Stimulated activated CD4-positive, alpha-beta T cell treated with anti-CD3 and anti-CD28 coated beads, Interleukin-1b, Interleukin-23, amount 100 ng/mL, for 24 hours (primary cell): ENCODE measurements at places on chromosomes 6 and 20.

DNA sequence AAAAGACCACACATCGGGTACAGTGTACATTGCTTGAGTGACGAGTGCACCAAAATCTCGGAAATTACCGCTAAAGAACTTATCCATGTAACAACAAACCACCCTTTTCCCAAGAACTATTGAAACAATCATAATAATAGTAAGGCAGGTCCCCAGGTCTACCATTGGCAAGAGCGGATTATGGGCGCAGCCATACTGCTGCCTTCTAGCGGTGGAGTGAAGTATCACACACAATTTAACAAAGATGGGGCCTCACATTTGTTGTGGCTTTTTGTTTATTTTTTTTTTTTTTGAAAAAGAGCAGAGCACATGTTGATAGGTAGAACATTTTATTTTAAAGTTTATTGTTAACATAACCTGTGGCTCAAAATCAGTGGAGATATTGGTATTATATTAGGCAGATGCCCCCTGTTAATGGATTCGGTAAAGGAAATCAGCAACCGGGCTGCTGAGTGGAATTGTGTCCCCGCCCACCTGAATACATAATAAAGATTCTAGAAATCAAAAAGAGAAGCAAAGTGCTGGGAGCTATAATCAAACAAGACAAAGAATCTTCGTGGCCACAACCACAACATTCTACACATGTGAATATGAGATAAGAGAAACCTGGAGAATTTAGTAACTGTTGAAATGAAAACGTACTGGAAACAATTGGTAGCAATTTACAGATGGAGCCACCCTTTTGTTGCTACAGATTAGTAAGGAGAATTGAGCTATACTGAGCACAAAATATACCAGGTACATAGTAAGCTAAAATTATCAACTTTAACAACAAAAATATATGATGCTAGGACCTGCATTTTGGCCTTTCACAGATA lies 94.2 kb upstream of the EXOC2 start:
- DNase-seq = no peak

DNA sequence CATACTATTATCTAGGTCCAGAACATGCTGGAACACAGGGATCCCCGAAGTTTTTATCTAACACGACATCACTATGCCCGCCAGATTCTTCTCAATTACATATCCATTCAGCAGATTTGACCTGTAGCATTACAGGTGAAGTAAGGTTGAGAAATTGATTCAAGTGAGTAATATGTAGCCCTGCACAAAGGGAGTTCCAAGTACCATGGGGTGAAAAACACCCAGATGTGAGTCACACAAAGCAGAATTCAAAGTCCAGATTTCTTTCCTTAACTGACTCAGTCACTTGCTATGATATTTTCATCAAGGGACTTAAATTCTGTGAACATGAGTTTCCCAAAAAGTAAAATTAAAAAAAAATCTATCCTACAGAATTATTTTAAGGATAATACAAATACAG lies 655.4 kb upstream of the PTCHD4 start:
- DNase-seq = no peak

- DNase-seq = peak; percentile 42
Observed at GRCh38 chr20:63580796-63581461, 6.9 kb upstream of the HELZ2 start.

DNA sequence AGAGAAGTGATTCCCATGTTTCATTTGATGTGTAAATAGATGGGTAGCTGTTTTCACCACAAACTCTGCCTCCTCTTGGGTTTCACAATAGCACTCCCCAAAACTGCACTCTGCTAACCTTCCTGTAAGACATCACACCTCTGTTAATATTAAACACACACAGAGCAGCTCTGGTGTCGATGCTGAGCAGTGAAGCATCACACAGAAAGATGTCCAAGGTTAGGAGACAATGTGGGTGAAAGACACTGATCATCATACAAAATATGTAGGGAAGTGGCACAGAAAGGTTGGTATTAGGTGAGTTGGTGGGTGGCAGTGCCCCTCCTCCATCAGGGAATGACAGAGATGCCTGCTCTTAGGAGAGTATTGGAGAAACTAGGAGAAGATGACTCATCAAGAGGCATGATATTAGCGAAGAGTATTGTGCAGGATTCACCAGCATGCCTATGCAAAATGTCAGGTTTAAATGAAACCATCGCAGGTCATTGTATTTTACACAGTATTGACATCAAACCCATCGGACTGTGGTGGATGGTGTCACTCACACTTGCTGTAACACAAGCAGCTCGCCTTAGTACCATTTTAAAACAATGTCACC lies 199.7 kb downstream of the TBXT start:
- DNase-seq = no peak

DNA sequence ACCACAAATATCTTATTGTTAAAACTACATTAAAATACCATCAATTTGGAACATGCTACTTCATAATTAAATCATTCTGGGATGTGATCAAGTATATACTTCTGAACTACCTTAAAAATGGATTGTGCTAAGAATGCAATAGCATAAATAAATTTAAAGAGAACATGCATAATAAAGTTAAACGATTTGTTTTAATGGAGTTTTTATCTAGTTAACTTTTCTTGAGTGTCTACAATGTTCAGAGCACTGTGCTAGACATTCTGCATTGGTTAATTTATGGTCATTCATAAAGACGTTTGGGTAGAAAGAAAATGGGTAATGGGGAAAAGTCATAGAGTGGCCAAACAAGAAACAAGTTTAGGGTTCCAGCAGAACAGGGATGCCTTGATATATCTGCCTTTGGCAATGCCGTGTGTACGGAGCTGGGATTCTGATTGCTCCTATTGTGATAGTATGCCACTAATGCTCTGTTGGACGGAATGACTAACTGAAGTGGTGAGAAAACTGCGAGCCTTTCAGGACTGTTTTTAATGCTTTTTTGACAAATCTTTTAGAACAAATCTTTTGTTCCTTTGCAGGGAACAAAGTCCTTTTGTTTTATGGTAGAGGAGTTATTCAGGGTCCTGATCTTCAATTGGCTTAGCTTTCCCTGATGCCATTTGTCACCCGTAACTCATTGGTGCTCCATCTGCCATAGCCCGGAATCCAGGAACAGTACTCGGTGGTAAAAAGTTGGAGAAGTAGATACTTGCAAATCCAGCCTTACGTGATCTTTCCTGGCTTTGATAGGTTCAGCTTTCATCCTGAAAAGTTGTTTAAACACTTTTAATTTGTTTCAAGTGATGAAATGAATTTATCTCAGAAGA lies 162.6 kb downstream of the BCKDHB start:
- DNase-seq = no peak

DNA sequence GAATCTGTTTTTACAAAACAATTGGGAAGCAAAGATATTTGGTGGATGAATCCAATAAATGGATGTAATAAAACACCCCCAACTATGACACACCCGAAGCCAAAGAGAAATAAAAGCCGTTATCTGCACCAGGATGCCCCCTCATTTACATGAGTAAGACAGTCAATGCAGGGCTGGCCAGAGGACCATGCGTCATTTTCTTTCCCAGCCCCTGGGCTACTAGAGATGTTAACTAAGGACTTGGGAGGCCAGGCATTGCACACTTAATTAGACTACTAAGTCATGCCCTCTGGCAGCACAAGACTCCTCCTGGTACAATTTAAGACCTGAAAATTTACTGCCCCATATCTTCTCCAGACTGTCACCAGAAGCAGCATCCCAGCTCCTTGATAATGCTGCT lies 3.2 kb downstream of the LEMD2 start:
- no peak for DNase-seq

DNA sequence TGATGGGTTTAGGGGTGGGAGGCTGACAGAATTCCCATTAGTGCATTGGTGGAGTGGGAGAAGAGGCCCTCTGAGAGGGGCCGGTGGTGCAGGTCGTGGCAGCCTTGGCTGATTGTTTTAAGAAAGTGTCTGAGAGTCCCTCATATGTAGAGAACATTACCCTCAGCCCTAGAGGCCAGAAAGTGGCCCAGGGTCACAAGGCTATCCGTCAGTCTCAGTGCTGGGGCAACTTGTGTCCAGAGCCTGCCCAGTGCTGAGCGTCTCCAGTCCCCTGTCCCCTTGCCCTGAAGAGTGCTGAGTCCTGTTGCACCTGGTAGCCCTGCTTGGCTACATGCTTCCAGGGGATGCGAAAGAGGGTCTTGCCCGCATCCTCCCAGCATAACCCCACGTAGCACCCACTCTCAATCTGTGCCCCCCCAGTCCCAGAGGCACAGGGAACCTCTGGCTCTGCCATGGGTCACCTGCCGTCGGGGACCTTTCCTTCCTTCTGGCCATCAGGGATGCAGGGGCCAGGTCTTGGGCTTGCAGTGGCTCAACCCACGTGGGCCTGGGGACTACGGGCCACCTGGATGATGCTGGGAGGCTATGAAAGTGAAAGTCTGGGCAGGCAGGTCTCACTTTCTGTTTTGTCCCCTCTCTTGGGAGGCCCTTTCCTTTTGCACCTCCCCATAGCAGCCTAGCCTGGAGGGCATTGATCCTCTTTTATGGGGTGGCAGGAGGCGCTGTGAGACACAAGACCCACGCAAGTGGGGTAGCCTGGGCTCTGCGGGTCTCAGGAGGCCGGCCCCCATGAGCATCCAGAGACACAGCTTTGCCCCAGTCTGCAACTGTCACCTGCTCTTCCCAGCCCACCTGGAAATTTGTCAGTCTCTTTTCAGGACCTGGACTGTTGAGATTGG lies 12.2 kb downstream of the DUSP15 start:
- no peak for DNase-seq

- DNase-seq = no peak
Observed at GRCh38 chr6:51495096-51495495, 592.3 kb downstream of the PKHD1 start.

- no peak for DNase-seq
Observed at GRCh38 chr6:74657011-74657410, 548.8 kb downstream of the COL12A1 start.

GRCh38 chr6:92967362-92967761 lies 452.0 kb downstream of the EPHA7 start:
- no peak for DNase-seq

DNA sequence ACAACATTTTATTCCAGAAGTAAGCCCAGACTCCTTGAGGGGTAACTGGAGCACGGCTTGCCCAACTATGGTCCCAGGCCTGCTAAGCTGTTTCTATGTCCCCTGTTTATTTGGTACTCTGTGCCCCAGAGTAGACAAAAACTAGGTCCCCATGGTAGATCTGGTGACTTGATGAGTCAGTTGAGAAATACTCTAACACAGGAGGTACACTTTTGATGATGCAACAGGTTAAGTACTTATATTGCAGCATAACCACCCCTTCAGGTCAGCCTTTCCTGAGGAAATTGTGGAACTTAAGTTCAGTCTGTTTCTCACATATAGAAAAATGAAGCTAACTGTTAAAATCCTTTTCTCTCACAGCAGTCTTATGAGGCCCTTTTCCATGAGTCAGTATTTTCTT lies 19.6 kb downstream of the TTPAL start:
- no peak for DNase-seq

DNA sequence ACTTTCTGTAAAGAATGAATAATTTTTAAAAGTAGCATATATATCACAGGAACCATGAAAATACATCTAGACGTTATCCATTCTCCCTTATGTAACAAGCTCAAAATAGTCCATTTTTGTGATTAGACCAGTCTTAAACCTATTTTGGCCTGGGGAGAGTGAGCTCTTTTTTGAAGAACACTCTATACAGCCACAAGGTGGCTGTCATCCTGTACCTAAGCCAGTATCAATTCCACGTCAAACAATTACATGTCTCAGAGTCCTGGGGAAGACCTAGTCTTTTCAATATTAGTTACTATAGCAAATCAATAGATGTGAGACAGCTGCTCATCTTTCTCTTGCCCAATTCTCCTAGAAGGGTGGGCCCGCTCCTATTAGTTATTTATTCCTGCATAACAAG lies 28.4 kb downstream of the FBXO5 start:
- DNase-seq = no peak

- DNase-seq = no peak
Observed at GRCh38 chr20:45053430-45054351, 47.2 kb downstream of the KCNS1 start.

DNA sequence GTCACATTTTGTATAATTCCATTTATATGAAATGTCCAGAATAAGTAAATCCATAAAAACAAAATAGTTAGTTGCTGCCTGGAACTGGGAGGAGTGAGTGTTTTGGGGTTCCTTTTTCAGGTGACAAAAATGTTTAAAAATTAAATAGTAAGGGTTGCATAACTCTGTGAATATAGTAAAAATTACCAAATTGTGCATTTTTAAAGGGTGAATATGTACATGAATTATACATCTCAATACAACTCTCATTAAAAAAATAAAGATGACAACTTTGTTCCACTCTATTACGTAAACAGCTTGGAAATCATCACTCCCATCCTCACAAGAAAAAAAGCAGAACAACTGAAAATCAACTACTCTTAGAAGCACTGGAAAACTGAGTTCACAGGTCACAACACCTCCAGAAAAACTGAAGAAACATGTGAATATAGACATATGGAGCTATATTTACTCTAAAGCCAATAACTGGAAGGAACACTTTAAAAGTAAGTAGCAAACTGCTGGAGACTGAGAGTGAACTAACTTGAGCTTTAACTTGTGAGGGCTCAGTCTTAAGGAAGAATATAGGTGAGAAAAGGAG lies 40.0 kb downstream of the RANBP9 start:
- DNase-seq = no peak

DNA sequence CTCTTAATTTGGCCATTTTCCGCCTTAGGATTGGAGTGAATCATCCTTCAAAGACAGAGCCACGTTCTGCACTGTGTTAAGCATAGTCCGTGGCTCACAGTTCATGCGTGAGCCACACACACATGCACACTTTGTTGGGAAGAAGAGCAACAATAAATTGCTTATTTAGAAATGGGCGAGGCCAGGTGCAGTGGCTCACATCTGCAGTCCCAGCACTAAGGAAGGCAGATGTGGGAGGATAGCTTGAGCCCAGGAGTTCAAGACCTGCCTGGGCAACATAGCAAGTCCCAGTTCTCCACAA lies 131.3 kb downstream of the ZDHHC14 start:
- no peak for DNase-seq

- DNase-seq = no peak
Observed at GRCh38 chr6:134532694-134533624, 215.0 kb upstream of the SGK1 start.

DNA sequence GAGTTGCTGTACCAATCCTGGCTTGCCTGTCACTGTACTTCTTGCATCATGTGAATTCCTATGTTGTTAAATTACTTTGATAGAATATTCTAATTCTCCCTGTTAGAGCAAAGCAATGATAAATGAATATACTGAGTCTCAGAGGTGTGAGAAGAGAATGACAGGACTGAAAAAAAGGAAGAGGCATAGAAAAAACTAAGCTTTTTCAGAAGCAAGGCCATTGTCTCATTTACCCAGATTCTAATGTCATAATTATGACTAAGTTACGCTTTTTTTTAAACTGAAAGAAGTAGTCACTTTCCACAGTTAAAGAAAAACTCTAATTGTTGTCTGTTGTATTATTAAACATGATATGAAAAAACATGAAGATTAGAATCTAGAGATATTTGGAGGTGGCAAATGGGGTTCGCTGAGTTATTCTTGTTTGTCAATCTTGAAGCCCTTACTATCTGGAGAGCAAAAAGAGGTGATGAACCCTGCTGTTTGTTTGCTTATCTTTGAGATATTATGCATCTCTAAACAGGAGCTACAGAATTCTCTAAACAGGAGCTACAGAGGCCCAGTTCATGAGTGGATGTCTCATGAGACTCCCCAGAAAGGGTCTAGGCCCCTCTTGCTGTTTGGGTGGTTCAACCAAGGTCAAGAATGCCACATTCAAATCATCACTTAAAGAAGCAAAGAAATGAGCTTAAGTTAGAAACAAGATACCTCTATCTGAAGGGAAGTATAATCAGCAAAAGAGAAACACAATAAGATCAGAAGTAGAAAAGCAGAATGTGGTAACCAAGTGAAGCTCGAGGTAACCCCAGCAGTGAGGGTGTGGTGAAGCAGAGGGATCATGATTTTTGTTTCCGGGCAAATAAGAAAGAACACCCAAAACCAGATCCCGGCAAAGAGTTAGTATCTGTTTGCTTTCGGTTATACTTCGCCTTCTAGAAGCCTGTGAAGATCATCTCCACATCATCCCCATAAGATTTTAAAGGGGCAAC lies 33.3 kb upstream of the THEMIS start:
- no peak for DNase-seq
